ENCODE measurements at places on chromosomes 16 and 17. TPM values are rescaled to one million over a fixed set of nuclear protein-coding genes. Genes with fewer than 3 reads are reported as not detected.

DNA sequence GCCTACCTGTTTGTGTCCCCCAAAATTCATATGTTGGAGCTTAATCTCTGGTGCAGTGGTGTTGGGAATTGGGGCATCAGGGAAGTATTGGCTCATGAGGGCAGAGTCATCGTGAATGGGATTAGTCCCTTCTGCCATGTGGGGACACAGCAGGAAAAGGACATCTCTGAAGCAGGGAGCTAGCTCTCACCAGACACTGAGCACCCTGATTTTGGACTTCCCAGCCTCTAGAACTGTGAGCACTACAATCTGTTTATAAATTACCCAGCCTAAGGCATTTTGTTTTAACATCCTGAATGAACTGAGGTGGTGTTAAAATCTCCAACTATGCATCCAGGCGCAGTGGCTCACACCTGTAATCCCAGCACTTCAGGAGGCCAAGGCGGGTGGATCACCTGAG lies 206.0 kb downstream of the SEC14L1 start:
- no peak for DNase-seq

- DNase-seq, result no peak
Observed at GRCh38 chr17:48727415-48728175, 955 bp downstream of the HOXB13 start.

GRCh38 chr17:67554634-67555033 lies 163.1 kb upstream of the NOL11 start:
- DNase-seq, result no peak

DNA sequence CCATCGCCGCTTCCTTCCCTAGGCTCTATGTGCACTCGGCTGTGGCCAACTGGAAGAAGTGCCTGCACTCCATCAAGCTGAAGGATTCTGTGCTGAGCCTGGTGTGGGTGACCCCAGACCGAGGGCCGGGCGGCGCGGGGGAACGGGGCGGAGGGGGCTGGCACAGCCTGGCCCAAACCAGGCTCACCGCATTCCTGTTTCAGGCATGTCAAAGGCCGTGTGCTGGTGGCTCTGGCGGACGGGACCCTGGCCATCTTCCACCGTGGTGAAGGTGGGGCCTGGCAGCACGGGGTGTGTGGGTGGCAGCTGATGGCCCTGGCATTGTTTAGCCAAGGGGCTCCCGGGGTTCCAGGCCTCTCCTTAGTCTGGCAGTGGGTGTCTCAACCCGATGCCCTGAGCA lies 4.6 kb downstream of the NME3 start:
- no peak for DNase-seq

DNA sequence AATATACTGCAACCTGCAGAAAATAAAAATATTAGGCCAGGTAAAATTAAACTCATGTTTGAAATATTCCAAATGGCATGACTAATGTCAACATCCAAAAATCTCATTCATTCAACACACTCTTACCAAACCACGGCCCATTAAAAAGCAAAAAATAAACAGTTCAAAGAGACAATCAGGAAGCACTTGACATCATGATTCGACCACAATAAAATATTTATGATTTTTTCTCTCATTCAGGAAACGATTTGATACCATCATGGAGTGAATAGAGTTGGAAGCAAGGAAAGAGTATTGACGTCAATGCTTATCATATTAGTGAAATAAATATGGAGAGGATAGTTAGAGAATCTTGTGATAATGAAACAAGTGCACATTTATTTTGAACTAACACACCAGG lies 354.1 kb downstream of the KCNJ2 start:
- DNase-seq, result no peak

DNA sequence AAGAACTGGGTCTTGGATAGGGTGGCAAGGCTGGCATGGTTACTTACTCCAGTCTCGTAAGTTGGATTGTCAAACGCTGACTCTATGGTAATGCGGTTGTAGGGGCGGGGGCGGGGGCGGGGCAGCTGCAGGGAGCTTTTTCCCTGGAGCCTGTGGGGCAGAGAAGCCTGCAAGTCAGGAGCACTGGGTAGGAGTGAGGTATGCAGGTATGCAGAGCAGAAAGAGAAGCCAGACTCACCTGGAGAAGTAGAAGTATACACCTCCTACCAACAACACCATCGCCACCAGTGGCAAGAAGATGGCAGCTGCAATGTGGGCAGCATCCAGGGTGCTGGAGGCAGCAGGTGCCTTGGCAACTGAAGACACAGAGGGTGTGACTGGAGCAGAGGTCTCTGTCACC lies 4.8 kb upstream of the PHF12 start:
- DNase-seq, result no peak

- peak; percentile 60 for DNase-seq
Observed at GRCh38 chr17:2025622-2026309, 632 bp upstream of the RTN4RL1 start.

- no peak for DNase-seq
Observed at GRCh38 chr17:17843096-17843495, 6.3 kb upstream of the SREBF1 start.

GRCh38 chr16:72858665-72859493 lies 189.0 kb downstream of the ZFHX3 start:
- DNase-seq, result no peak

- no peak for DNase-seq
Observed at GRCh38 chr17:61393904-61394629, 5.6 kb upstream of the TBX2 start.

- DNase-seq, result peak; percentile 27
Observed at GRCh38 chr16:1543085-1543896, 9.8 kb downstream of the TMEM204 start.

- DNase-seq, result peak; percentile 72
Observed at GRCh38 chr16:68528686-68529379, 10.3 kb upstream of the ZFP90 start.

DNA sequence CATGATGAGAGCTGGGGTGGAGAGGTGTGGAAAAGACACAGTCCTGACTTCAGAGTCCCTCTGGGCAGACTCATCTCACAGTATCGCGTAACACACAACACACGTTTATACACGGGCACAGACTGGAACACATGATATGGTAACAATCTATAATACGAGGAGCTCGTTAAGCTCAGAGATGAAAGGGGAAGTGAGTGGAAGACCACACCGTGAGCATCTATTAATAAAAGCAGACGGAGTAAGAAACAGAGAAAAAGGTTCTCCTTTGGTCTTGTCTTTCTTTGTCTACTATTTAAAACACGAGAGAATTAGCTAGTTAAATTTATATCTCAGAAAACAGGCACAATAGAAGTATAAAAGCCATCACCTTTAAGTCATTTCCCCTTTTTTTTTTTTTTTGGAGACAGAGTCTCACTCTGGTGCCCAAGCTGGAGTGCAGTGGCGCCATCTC lies 13.5 kb downstream of the ANKRD11 start:
- no peak for DNase-seq

DNA sequence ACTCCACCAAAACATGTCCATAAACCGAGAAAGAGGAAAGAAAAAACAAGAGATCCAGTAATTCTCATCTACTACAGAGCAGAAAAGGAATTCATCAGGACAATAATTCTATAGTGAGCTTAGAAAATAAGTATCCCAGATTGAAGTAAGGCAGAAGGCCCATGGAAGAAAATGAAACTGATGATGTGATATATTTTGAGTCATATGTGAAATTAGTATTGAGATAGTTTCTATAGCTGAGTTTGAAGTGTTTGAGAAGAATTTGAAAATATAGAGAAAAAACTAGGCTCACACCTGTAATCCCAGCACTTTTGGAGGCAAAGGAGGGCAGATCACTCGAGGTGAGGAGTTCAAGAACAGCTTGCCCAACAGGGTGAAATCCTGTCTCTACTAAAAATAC lies 19.7 kb downstream of the LUC7L3 start:
- DNase-seq, result no peak

GRCh38 chr17:74805591-74805991 lies 29.4 kb upstream of the NAT9 start:
- no peak for DNase-seq

GRCh38 chr17:57902117-57902799 lies 52.4 kb upstream of the MRPS23 start:
- no peak for DNase-seq

The HS3ST3A1 gene
- polyA plus RNA-seq, result 1.4 TPM

The CACNA1G gene
- 0.03 TPM for polyA plus RNA-seq

The C1QTNF8 gene
- polyA plus RNA-seq, result not detected

The XAF1 gene
- 0.14 TPM for polyA plus RNA-seq

The SDR42E1 gene
- 10.6 TPM for polyA plus RNA-seq

The TMEM114 gene
- not detected for polyA plus RNA-seq

All from mammary epithelial cell (primary cell).